ENCODE measurements at places on chromosomes 11 and 22.

DNA sequence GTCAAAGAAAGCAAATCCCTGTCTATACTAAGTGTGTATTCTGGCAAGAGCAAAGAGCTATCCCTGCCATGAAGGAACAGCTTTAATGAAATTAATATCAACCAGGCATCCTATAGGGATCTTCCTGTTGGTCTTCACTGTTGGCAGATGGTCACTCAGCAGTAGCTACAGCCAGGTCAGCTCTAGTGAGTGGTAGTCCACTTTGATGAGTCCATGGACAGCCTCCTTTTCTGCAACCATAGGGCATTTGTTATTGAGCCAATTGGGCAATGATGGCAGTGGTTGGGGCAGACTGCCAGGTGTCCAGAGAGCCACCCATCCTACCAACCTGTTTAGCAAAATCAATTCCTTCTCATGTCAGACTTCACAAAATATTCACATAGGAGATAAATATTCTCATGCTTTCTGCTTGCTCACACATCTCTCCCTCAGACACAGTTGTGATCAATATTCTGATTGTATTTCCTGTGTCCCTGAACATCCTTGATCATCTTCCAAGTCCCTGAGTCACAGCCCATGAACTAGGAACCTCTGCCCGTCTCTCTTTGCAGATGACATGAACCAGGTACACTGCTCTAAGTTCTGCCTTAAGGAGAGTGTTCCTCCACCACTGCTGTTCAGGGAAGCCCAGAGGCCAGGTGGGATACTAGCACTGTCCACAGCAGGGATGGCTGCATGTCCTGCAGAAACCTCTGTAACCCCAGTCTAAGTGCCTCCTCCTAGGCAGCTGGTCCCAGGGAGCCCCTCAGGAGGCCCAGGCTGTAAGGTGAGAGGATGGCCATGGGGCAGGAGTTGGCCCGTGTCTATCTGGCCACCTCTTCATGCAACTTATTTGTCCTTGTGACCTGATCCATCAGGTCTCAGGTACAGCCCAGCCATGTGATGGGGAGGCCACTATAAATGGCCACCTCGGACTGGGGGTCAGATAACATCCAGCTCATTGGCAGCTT is 74.2 kb upstream of the IGLL5 start:
- no peak for DNase-seq

- DNase-seq, result no peak
Observed at GRCh38 chr11:134517115-134517514, 105.1 kb upstream of the B3GAT1 start.

GRCh38 chr11:12893787-12894672 is 115.1 kb upstream of the RASSF10 start:
- peak; percentile 15 for DNase-seq

DNA sequence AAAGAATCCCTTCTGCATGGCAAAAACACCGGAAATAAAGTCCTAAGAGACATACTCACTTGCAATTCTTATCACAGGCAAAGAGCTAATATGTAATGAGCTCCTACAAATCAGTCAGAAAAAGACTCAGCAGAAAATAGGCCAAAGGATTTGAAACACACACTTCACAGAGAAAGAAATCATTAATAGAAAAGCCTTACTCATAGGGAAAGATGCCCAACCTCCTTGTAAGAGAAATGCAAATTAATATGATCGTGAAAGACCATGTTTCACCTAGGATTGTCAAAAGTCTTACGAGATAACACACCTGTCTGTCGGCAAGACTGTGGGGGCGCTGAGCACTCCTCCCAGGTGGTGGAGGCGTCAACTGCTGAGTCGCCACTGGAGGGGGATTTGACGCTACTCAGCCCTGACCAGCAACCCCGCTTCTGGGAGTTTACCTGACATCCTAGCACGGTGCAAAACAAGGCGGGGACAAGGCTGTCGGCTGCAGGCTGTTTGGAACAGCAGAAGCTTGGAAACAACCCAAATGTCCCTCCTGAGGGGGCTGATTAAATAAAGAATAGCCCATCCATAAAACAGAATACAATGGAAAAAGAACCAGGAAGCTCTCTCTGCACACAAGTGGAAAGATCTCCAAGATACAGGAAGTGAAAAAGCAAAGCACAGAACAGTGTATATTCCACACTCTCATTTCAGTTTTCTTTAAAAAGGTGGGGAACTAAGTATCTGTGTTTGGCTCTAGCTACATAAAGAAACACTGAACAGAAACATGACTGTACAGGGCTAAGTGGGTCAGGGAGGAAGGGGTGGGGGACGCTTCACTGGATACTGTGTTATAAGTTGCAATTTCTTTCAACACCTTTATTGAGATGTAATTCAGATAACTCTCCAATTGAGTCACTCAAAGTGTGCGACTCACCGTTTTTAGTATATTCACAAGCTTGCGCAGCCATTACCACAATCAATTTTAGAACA is 11.5 kb downstream of the CSNK1E start:
- DNase-seq, result no peak

DNA sequence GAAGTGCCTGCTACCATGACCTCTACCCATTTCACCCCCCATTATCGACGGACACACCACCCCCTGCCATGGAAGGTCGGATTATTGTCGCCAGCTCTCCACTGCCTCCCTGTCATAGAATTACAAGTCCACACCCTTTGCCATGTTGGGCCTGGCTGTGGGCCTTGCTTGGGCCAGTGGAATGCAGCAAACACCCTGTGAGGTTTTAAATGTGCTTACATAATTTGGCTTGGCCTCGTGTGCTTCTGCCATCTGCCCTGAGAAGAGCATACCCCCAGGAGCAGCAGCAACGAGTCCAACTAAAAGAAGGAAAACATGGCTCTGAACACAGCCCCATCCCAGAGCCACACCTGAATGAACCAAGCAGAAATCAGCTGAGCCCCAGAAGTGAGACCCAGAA is 94.1 kb upstream of the PRDM11 start:
- DNase-seq, result no peak

GRCh38 chr11:107840129-107840484 is 18.5 kb downstream of the SLC35F2 start:
- DNase-seq, result no peak

DNA sequence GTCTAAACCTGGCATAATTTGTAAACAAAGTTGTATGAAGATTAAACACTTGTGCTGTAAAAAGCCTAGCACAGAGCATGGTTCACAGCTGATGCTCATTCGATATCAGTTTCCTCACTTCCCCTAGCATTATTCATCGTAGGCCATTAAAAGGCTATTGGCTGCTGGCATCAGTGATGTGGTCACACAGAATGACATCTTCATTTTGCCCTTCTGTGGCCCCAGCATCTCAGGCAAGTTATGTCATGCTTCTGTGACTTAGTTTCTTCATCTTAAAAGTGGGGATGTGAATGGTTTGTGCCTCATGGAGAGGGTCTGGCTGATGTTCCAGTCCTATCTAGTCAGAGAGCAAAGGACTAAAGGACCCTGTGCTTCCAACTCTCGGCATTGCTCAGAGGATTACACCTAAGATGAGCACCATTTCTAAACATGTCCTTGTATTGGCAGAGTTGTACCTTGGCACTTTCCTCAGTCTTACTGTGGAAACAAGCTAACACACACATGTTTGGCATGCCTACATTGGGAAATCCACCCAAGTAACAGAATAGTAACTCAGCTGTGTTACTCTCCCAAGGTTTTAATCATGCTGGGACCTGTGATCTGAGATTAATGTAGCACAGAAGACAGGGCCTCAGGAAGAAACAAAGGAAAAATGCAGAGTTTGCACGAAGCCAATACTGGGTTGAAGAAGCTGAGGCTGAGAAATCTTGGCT is 83.5 kb upstream of the OR9Q1 start:
- DNase-seq, result no peak

- DNase-seq, result no peak
Observed at GRCh38 chr11:128494418-128495332, 92.7 kb downstream of the ETS1 start.

All from HCT116 (cell line).